ENCODE measurements at places on chromosomes 4 and X.

DNA sequence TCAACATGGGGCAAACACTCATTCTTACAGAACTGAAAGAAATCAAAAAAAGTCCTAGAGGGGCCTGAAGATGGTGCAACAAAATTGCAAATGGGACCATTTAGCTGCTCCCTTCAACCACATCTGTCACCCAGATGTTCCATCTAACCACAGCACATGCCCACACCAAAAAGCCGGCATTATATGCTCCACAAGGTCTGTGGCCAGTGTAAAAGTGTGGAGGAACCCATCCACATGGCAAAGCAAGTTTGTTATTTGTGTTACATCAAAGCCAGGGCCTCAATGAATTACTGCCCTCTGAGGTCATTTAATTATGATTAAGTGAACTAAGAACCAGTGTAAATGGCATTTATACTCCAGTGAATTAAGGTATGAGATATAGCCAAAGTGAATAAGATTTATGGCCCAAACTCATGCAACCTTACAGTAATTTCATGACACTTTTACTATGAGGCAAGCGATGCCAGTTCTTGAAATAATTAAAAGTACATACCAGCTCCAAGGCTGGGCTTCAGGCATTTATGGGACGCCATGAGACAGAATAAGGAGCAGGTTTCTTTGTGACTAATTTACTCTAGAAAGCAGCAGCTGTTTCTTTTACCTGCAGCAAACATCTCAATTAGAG lies 48.7 kb upstream of the FGF16 start:
- DNase-seq: no peak

GRCh38 chr4:68732653-68733466 lies 62.4 kb upstream of the UGT2B15 start:
- DNase-seq: no peak

DNA sequence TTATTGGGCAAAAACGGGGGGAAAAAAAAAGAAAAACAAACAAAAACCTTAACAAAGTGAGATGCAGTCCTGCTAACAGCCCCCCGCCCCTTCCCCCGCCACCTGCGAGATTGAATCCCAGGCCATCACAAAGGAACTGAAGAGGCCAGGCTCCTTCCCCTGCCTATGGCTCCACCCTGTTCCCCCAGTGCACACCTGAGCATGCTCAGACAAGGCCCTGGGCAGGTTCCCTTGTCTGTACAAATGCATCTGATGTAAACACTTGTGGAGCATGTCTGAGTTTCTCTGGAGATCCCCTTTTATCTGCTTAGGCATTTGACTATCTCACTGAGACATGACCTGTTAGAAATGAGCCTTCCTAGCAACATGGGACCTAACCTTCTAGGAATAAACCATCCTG lies 983.7 kb upstream of the PABPC4L start:
- no peak for DNase-seq

DNA sequence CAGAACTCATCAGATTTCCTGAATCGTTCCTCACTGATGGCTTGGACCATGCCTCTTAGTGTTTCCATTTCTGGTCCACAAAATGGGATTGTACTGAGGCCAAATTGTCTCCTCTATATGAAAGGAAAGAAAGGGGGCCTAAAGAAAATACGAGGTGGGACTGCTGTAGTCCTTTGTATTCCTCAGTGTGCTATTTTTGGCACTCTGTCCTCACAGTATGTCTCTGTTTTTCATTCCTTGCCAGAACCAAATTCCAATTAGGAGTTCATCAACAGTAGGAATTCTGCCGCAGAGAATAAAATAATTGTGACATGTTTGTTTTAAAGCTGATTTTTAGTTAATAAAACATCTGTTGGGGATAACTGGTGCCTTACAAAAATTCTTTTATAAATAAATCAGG lies 515.7 kb downstream of the SMARCA1 start:
- DNase-seq: no peak

- DNase-seq: no peak
These were observed 114.8 kb upstream of the ADRA2C start for GRCh38 chr4:3651267-3651845.

GRCh38 chr4:11426731-11427120 lies 2.0 kb downstream of the HS3ST1 start:
- DNase-seq: no peak

DNA sequence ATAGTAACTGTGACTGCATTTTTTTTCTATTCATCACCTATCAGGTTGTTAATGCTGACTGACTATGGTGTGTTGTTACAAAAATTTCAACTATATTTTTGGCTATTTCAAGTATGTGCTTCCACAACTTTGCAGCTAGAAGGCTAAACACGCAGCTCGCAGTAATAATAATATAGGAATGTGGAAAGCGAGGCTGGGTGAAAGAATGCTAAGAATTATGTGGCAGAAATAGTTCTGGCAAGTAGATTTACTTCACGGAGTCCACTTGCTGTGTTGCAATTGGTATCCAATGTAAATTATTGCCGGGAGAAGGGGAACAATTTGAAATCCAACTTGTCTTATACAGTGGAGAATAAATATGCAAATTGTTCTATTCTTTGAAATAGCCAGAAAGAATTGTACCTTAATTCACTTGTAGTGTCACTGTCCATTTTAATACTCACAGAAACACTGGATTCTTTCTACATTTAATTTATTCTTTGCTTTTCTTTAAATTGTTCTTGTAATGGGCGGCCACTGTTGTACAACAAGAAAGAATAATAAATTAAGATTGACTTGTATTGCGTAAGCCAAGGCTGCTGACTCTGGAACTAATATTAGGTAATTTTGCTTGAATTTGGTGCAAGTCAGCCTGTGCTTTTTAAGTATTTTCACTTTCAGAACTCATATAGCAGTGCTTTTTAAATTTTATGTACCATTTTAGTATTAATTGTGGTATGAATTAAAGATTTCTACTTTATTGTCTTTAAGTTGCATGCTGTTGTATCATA lies 154.9 kb downstream of the FRMPD4 start:
- DNase-seq: no peak

DNA sequence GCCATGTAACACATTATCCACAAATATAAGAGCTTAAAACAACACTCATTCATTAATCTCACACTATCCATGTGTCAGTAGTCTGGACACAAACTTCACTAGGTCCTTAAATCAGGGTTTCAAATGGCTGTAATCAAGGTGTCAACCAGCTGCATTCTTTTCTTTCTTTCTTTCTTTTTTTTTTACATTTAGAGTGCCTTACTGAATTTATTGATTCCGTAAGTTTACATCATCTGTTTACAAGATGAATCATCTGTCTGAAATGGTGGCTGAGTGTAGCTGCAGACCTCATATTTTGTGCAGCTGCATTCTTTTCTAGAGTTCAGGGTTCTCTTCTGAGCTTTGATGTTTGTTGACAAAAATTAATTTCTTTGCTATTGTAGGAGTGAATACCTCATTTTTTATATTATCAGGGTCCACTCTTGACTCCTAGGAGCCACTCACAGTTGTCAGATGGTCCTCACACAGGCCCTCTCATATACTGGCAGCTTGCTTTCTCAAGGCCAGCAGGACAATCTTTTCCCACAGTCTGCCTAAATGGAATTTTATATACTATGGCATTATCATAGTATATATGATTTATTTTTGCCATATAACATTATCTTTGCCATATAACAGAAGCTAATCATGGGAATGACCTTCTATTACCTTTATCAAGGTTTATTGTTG lies 37.8 kb downstream of the SPOCK3 start:
- peak; percentile 29 for DNase-seq

DNA sequence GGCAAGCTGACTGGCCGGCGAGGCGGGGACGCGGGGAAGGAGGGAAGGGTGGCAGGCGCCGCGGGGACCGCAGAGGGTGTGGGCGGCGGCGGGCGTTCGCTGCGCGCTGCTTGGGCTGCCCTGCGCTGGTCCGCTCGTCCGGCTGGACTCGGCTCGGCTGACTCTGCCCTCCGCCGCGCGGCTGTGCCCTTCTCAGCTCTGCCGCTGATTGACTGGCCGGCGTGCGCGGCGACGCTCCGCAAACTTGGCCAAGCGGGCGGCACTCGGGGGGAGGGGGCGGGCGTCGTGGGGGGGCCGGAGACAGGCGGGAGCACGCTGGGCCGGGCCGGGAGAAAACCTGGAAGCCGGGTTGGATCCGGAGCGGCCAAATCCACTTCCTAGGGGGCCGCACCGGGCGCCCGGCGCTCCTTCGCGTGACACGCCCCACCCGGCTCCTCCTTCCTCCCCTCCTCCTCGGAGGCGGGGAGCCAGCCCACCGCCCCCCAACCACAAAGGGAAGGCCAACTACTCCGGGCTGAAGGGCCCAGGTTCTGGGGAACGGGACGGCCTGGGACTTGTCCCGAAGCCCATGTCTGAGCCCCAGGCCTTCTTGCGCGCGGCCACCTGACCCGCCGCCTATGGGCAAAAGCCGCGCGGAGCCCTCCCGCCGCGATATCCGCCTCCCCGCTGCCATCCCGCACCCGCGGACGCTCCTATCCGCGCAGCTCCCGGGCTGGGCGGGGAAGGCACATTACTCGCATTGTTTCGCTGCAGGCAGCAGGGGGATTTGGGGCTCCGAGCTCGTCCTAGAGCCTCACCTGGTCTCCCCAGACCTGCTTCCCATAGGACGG lies at the start of gene GPC4:
Gene GPC4, minus strand, starts transcription at position 214 of the 830 bp plus-strand sequence. CDS start 524 bp downstream, outside the sequence.
- peak; percentile 47 for DNase-seq

GRCh38 chr4:152983774-152984411 lies 47.8 kb downstream of the FHDC1 start:
- no peak for DNase-seq

DNA sequence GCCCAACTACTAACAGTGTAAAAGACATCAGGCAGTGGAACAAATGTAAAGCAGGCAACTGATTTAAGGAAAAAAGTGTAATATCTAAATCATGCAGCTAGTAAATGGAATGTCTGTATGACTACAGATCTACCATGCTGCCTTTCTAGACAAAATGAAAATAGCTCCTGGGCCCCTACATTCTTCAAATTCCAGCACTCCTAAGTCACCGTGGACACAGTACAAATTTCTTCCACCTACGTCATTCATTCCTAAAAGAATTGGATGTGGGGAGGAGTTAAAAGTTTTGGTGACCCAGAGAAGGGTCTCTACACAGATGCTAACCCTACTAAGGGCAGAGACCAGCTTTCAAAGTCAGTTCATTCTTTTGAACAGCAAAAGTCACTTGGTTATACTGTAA lies 137.2 kb upstream of the ARHGEF9 start:
- DNase-seq: no peak

- DNase-seq: no peak
These were observed 56.7 kb upstream of the COL25A1 start for GRCh38 chr4:109359040-109359646.

- DNase-seq: no peak
These were observed 63.6 kb downstream of the DCX start for GRCh38 chrX:111348429-111348828.

DNA sequence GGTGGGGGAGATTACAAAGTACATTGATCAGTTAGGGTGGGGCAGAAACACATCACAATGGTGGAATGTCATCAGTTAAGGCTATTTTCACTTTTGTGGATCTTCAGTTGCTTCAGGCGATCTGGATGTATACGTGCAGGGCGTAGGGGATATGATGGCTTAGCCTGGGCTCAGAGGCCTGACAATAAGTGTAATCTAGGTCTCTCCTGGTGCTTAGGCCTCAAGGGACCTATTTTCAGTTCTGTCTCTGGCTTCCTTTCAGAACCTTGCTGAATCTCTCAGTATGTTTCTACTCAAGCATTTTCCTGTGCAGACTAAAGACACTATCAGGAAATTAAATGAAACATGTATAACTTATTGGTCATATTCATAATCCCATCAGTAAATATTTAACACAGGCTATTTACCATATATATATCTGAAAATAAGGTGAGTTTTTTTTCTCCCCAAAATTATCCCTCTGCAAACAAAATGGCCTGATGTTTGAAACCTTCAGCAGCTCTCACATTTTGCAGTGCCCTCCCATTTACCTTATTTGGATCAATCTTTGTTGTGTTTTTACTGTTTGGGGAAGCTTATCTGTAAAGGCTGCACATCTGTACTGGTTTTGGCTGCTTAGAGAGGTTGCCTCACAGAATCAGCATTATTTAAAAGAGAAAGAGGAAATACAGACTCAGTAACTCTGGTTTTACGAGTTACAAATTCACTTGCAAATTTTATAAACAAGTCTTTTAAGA lies 2.3 kb upstream of the ZCCHC4 start:
- no peak for DNase-seq

- DNase-seq: no peak
These were observed 363.9 kb downstream of the MID1IP1 start for GRCh38 chrX:39165185-39165584.

- no peak for DNase-seq
These were observed 8.3 kb upstream of the PDE6B start for GRCh38 chr4:616911-617643.

DNA sequence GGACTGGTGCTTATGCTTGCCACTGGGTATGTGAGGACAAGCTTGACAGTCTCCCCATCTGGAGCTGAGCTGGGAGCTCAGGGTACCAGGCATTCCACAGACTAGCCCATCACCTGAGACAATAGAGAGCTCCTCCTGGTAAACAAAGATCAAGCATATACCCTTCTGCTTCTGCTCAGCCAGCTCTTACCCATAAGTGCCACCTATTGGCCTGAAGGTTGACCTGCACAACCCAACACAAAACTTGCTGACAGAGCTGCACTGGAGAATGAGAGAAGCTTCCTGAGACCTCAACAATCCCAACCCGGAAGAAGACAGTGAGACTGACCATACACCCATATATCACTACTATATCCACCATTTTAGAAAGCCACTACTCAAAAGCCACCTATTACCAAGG lies 1049.2 kb upstream of the INTU start:
- DNase-seq: peak; percentile 16

DNA sequence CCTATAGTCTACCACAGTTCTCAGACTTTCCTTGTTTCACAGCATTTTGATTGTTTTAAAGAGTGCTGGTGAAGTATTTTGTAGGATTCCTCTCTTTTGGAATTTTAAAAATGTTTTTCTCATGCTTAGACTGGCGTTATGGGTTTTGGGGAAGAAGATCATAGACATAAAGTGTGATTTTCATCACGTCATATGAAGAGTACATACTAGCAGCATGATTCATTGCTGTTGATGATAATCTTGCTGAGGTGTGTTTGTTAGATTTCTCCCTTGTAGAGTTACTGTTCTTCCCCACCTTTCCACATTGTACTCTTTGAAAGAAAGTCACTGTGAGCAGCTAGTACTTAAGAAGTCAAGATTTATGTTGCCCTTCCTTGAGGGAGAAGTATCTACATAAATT lies 396.1 kb upstream of the GNPDA2 start:
- no peak for DNase-seq

GRCh38 chr4:86942185-86942666 lies 7.4 kb downstream of the AFF1 start:
- DNase-seq: no peak

GRCh38 chrX:6238576-6238975 lies 9.9 kb upstream of the NLGN4X start:
- DNase-seq: no peak

DNA sequence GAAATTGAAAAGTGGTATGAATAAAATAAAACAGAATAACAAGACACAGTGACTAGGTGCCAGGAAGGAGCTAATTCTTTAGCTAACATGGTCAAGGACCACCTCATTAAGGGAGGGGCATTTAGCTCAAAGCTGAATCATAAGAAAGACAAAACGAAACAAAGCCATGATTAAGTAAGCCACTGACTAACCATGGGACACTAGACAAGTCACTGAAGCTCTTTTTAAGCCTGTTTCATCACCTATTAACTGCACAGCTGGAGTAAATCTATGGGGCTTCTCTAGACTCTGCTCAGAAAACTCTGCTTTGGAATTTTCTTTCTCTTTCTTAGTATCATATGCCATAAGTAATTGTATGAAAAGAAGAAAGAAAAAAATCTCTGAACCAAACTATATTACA lies 49.8 kb upstream of the C1QTNF7 start:
- DNase-seq: no peak

- no peak for DNase-seq
These were observed 1159.7 kb upstream of the PCDH7 start for GRCh38 chr4:29560452-29560851.

All from NCI-H1417 (cell line).